ENCODE measurements at places on chromosomes 11 and 22.

GRCh38 chr11:19723572-19724342 is 11.1 kb downstream of the NAV2 start:
- peak; percentile 19 for DNase-seq

GRCh38 chr22:47748271-47748670 is 985.8 kb downstream of the TBC1D22A start:
- DNase-seq, result no peak

DNA sequence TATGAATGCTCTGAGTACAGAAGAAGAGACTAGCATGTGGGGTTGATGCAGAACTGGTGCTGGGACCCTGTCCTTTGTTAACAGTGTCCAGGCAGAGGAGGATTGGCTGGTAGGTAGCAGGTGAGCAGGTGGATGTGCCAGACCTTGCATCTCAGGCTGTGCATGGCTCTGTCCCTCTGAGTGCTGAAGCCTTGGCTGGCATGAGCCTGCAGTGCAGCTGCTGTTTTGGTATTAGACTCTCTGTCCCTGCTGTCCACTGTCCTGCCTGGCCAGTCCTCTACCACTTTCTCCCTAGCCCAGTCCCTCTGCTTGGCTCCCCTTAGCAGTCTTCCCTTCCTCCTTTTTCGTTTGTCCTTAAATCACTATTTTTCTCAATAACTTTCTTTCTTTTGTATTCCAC is 213.6 kb upstream of the ZBED5 start:
- DNase-seq, result no peak

- DNase-seq, result no peak
These were observed 18.5 kb upstream of the LRRC10B start for GRCh38 chr11:61489833-61490721.

DNA sequence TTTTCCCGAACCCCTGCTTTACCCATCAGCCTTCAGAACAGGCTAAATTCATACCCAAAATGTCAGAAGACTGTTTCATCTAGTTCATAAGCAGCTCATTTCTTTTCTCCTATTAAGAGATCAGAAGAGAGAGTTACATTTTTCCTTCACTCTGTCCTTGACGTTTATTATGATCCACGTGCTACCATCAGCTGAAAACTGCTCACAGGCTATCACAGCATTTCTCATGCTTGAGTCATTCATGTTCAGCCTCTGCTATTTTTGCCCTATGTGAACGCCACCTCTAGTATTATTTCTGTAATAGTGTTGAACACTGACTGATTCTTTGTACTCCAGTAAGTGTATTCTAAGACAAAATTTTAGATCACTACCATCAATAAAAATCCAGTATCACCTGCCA is 51.9 kb downstream of the SLC1A2 start:
- no peak for DNase-seq

DNA sequence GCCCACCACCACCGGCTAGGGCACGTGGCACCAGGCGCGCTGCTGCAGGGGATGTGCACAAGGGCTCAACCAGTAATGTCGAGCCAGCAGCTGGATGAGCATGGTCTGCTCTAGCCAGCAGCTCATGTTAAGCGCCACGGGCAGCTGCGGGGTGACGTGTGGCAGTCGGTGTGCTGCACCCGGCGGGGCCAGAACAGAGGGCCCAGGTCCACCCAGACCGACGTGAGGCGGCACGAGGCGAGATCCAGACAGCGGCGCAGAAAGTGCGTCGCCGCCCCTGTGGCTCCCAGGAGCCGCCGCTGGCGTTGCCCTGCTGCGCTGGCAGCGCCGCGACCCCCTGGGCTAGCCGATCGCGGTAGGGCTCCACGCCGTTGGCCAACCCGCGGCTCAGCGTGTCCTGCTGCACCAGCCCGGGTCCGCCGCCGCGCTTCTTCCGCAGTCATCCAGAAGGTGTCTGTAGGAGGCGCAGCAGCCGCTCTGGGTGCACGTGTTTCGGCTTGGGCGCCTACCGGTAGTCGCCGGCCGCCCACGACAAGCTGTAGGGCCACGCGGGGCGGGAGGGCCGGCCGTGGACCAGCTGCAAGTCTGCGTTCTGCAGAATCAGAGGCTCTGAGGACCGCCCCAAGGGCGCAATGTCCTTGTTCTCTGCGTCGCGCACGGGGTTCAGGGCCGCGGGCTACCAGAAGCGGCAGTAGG is 4.6 kb upstream of the GALR3 start:
- DNase-seq, result peak; percentile 27

DNA sequence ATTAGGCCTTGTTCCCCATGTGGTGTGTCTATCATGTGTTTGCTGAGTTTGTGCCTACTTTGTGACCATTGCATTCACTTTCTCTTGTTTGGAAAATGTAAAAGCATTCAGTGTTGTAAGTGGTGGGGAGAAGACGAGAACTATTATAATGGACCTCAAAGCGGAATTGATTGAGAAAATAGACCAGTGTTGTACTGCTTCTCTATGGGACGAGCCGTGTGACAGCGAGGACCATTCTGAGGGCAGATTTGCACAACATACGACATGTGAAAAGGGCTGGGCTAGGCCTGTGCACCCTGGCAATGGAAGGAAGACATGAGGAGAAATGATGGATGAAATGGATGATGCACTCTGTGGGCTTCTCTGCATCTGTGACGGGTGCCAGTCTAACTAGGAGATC is 233.5 kb downstream of the DSCAML1 start:
- DNase-seq, result no peak
